ENCODE measurements at places on chromosomes 5 and 9.

DNA sequence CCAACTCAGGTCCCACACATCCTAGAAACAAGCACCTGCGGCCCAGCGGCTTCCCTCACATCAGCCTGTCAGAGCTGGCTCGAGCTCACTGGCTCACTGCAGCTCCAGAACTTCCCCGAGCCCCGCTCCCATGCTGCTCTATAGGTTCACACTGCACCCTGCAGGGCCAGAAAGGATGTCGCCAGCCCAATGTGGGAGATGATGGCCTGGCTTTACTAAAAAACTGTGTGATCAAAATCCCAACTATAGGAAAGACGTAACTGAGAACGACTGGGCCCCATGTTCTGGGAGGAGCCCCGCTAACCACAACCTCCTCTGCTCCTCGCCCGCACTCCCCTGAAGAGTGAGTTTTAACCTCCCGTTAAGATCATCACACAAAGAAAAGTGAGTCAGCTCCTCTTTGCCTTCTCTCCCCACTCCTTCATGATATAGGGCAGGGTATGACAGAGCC is 4.6 kb downstream of the SURF4 start:
- peak; percentile 54 for DNase-seq

GRCh38 chr5:39455645-39456044 is 30.9 kb upstream of the DAB2 start:
- no peak for DNase-seq

GRCh38 chr5:333945-334344 is 12.4 kb downstream of the AHRR start:
- DNase-seq = no peak

DNA sequence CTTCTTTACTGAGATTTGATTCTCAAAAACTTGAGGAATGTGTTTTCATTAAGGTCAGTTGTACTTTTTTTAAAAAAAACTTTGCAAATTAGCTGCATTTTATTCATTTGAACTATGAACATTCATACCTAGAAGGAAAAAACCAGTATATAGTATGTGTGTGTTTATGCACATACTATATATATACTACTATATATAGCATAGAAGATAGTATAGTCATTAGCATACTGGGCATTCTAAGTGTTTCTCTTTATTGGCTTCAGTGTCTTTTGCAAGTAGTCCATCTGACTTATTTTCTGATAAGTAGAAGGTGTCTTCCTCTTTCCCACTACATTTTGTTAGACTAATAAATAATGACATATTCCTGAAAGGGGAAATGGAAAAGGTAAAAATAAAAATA is 33.0 kb downstream of the ELOVL7 start:
- no peak for DNase-seq

DNA sequence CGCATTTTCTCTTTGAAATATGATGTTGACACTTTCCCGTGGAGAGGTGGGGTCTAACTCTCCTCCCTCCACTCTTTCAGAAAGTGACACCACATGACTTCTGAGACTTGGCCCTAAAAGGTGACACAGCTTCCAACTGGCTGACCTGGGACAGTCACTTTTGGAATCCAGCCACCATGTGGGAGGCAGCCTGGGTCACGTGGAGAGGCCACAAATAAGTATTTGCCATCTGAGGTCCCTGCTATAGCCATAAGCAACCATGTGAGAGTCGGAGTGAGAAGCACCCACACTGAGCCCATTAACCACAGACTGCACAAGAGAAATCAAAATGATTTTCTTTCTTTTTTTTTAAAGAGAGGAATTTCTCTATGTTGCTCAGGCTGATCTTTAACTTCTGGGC is 4.1 kb upstream of the PHYKPL start:
- no peak for DNase-seq

DNA sequence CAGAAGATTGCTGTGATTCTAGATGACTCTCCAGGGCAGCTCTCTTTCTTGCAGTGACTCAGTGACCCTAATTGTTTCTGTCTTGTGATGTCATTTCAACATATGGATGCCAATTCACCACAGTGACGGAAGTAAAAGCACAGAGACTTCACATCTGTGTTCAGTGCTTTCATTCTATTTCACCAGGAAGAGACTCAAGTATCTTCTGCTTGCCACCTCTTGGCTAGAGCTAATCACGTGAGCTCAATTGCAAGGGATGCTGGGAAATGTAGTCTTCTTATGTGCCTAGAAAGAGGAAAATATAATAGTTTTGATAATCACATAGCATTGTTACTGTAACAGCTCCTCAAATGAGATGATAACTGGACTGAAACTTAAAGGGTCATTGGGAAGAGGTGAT is 453.3 kb upstream of the KLF4 start:
- DNase-seq = no peak

DNA sequence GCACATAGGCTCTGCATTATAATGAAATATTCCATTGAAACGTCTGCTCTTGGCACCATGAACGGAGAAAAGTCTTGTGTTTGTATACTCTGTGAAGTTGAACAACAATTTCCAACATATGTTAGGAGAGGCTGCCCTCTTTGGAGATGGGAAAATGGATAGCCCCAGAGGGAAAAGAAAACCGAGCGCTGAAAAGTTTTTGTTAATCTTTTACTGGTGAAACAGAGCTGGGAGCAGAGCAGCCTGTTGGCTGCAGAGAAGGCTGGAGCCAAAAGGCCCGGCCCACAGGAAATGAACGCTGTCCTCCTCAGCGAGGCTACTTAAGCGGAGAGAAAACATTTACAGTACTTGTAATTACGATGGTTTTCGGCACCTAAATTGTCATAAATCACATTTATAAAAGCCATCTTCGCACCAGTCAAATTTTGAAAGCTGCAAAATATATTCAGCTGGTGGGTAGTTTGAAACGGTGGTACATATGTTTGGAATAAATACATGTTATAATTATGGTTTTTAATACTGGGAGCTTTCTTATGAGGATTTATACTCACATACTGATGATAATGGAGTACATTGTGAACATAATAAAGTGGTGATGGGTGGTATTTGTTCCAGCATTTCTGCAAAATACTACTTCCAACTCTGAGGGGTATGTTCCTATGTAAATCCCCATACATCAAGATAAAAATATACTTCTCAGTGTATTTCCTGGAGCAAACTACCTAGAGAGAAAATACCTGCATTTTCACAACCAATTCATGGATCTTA is 129.6 kb upstream of the CNTLN start:
- no peak for DNase-seq

- DNase-seq = no peak
These were observed 484.8 kb downstream of the ZSWIM6 start for GRCh38 chr5:61816585-61817450.

- DNase-seq = no peak
These were observed 229.8 kb upstream of the IL12B start for GRCh38 chr5:159560088-159560487.

- DNase-seq = no peak
These were observed 106.0 kb upstream of the ERCC6L2 start for GRCh38 chr9:95769473-95769872.

GRCh38 chr5:107476783-107477182 is 194.0 kb downstream of the EFNA5 start:
- peak; percentile 15 for DNase-seq

DNA sequence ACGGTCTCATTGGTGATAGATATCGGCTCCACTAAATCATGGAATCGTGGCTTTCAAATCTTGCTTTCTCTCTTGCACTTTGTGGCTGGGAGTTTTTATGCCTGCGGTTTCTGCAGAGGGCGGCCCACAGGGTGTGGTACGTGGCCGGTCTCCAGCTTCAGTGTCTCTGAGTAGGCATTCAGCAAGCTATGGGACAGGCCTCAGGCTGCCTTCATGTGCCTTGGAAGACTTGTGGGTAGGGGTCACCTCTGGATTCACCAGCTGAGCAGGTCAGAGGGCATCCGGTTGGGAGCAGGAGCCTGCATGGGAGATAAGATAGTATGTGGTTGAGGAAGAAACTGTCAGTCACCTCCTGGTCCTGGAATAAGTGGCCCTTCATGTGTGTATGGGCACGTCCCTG is 47.7 kb downstream of the AMBP start:
- DNase-seq = no peak

GRCh38 chr9:37916471-37917312 is 12.8 kb upstream of the SLC25A51 start:
- DNase-seq = no peak

DNA sequence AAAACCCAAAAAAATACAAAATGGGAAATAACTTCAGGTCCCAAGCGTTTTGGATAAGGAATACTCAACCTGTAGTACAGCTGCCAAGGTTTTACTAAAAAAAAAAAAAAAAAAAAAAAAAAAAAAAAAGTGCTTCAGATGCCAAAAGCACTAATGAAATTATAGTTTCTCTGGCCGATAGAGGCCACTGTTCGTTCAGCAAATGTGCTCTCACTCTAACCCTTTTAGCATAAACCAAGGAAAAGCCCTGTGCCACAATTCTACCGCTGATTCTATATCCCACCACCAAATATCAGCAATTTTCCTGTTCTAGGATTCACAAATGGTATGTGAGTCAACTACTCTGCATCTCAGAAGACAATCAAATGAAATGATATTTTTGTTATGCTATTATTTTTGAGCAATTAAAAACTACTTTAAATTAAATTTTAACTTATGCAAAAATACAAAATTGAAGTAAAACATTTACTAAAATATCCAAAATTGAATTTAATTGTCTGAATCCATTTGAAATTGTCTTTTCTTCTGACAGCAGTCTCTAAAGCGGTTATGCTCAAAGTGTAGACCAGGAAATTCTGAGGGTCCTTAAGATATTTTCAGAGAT is 79.8 kb downstream of the RICTOR start:
- DNase-seq = no peak

DNA sequence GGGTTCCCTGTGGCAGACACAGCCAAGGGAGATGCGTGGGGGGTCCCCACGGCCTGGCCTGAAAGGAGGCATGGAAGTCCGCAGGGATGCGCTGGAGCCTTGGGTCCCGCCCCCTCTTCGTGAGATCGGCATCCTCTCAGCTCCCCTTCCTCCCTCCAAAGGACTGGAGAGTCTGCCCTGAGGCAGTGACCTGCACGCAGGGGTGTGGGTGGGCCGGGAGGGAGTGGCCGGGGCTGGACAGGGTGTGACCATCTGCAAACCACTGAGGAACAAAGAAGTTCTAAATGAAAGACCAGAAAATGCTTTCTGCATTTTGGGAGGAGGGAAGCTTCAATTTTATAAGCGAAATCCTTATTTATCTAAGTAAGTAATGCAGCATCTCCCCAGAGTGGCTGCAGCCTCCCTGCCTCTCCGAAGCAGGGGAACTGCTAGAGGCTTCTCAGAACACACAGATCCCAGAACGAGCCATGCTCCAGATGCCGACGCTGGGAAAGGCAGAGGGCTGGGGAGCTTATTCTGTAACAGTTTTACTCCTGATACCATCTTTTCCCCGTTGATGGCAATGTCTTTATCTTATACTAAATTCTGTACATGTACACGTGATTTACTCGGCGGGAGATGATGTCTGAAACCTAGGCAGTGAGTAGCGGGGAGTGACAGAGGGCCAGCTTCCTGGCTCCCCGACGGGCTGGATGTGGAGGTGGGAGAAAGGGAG is 221.7 kb downstream of the FANCC start:
- no peak for DNase-seq

- no peak for DNase-seq
These were observed 300.8 kb downstream of the CDH9 start for GRCh38 chr5:26737348-26738265.

DNA sequence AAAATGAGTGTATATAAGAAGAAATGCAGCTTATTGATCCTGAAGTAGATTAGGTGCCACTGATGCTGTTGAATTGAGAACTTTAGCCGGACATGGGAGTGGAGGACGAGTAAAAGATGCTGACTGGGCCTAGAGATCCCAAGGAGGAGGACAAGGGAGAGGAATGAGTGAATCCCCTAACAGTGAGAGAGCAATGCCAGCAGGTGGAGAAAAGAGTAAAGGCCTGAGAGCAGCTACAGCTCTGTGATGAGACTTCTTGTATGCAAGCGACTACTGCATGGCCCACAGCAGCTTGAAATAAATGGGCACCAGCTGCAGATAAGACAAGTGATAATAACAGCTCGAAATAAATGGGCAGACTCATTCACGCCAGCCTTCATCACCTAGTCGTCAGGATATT is 44.5 kb upstream of the JMY start:
- DNase-seq = no peak

DNA sequence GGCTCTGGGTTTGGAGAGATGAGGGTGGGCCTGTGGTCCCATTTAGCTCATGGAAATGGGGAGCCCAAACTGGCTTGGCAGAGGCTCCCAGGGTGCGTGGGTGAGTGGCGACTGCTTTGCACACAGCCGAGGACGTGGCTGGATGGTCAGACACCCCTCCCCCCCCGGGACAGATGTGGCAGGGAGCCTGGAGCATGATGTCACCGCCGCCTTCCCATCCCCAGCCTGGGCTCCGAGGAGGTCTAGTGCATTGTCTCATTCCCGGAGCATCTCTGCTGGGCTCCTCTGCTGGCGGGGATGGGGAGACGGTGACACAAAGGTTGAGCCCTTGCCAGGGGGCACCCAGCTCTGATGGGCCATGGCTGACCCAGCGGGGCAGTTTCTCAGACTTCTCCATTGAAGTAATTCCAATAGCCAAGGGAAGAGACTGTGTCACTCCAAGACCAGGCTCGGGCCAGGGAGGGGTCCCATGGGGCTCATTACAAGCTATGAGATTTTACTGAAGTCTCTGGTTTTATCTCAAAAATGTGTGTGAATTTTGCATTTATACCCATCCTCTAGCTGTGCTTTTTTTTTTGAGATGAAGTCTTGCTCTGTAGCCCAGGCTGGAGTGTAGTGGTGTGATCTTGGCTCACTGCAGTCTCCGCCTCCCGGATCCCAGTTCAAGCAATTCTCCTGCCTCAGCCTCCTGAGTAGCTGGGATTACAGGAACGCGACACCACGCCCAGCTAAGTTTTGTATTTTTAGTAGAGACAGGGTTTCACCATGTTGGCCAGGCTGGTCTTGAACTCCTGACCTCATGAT is 36.1 kb downstream of the HMCN2 start:
- DNase-seq = no peak

GRCh38 chr5:37211661-37212060 is 37.5 kb downstream of the CPLANE1 start:
- no peak for DNase-seq

GRCh38 chr5:78755822-78756429 is 107.4 kb upstream of the LHFPL2 start:
- no peak for DNase-seq

GRCh38 chr5:161691911-161692310 is 6.4 kb downstream of the GABRA6 start:
- no peak for DNase-seq

DNA sequence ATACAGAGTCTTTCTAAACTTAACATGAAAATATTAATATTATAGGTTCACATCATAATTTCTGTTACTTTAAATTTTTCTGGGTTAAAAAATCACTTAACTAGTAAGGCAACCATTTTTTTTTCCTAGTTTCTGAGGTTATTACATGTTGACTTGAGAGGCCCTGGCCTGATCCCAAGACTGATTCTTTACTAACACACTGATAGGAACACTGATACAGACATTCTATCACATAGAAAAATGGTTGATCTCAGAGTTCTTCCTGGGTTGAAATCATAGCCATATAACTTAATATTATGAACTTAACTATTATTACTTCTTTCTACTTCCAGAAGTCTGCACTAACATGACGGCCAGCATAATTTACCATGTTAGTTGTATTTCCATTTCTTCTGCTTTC is 43.0 kb downstream of the AP3S1 start:
- no peak for DNase-seq

GRCh38 chr9:3948826-3949556 is 350.9 kb downstream of the GLIS3 start:
- no peak for DNase-seq

Measured in activated CD8-positive, alpha-beta memory T cell treated with anti-CD3 and anti-CD28 coated beads for 4 hours (primary cell).